GM04504 (cell line): ENCODE measurements at places on chromosomes 2 and 18.

DNA sequence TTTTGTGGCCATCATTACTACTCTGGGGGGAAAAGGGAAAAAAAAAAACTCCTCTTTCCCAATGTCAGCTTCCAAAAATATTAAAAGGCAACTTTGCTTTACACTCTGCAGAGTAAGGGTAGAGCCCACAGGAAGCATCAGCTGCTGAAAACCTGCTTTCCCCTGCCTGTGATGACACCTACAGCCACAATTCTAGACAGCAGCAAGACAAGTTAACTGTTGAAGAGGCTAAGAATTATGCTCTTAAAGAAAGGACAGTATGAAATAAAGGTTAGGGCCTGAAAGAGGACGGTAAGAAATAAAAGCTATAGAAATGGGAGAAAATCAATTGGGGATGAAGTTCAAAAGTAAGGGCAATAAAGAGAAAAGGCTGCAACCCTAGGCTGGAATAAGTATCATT lies 3.0 kb downstream of the PDE11A start:
- no peak for DNase-seq

- DNase-seq = no peak
These were observed 1.7 kb upstream of the GATA6 start for GRCh38 chr18:22167471-22168241.

DNA sequence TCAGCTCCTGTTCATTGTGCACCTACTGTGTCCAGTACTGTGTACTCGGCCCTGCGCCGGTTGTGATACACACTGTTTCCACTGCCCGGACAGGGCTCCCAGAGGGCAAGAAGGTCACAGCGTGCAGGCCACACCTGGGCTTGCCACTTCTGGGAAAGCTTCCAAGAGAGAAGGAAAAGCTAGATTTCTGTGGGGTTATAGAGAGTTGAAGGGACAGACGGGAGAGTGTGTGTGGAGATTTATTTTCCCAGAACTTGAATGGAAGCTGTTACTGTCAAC lies 3.8 kb upstream of the CNDP1 start:
- DNase-seq = no peak

DNA sequence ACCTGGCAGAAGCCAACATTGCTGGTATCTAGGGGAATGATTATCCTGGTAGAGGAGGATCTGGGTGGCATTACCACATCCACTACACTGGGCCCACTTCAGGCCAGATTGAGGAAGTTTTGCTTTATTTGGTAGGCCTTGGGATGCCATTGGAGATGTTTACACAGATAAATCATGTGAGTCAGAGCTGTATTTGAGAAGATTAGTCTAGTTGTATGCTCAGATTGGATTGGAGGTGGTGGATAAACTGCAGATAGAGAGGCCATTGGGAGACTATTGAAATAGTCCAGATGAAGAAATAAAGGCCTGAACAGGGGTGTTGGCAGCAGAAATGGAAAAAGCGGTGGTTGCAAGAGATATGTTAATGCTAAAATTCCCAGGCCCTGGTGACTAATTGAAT lies 81.5 kb downstream of the EFEMP1 start:
- no peak for DNase-seq

GRCh38 chr2:232367591-232368233 lies 10.8 kb upstream of the ALPP start:
- DNase-seq = no peak

- DNase-seq = no peak
These were observed 556.2 kb downstream of the THSD7B start for GRCh38 chr2:137321566-137321965.

DNA sequence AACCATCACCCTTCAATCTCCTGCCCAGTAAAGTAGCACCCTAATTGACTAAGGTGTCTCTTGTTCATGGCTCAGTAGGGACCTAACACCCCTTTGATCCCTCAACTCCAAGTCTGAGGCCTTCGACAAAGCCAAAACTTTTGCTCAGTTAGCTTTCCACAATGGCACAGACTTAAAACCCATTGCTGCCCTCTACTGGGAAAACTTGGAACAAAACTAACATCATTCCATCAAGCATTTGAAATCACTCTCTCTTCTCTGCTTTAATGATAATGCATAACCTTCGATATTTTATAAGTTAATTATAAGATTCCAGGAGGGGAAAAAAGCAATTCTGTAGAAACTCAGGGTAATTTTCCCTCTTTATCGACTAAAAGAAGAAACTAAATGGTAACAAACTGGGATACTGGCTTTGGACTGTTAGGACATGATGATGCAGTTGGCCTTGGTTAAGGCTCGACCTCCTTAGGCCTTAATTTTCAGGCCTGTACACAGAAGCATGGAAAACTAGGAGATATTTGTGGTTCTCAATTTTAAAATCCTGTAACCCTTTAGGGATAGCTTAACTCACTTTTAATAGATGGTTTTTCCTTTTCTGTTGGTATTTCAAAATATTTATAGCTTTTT lies 127.8 kb downstream of the STK39 start:
- DNase-seq = peak; percentile 15

GRCh38 chr2:50591642-50592041 lies 440.3 kb downstream of the NRXN1 start:
- DNase-seq = no peak

DNA sequence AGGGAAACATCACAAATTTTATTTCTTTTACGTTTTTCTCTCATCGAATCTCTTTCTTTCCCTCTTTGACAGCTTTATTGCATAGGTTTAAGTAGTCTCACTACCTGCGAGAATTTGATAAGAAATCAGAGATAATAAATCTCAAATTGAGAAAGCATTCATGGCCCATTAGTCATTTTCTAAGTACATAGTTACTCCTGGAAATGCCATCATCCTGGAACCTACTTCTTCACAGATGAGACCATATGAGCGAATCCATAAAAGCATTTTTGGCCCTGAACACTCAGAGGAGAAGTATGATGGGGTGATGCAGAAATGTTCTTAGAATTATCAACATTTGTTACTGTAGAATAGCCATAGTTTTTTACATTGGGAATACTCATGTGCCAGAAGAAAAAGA lies 138.0 kb upstream of the ARHGAP28 start:
- DNase-seq = peak; percentile 2

DNA sequence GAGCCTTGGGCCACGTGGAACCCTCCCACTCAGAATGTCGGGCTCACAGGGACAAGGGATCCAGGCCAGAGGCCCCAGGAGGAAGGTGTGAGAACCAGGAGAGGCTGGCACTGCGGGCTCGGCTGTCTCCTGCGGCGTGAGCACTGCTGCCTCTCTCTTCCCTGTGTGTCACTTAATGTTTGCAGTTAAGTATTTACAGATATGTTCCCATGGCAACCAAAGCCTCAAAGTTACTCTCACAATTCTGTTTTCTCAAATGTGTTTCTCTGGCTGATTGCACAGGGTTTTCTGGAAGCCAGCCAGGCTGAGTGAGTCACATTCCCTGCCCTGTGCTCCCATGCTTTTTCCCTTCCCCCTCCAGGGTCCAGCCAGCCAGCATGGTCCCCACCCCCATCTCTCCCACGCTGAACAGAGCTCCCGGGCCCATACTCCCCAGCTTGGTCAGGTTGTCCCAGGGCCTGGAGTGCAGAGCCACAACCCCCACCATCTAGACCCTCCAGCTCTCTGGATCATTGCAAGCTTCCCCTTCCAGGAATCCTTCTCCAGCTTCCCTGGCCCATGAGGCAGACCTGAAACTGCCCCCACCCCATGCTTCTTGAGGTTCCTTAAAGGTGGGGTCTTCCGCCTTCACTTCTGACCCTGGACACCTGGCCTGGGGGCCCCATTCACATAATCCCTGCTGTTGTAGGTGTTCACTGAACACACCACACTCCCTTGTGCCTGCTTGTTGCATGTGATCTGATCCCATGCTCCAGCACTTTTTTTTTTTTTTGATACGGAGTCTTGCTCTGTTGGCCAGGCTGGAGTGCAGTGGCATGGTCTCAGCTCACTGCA lies 265.9 kb downstream of the CELF4 start:
- DNase-seq = peak; percentile 92

GRCh38 chr2:21175895-21176646 lies 52.3 kb downstream of the TDRD15 start:
- no peak for DNase-seq

DNA sequence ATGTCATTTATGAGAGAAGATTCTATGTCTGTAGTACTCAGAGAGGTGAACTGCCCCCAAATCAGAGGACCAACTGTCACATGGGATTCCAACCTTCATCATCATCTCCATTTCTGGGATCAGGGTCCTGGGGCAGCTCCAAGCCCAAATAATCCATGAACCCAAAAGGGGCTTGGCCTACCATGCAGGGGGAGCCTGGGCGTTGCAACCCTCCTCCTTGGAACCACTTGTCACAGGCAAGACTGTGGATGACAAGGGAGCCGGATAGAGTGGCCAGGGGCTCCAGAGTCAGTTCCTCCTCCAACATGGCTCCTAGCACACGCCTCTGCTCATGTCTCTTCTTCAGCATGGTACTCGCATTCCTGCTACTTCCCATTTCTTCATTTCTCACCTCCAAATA lies 7.9 kb downstream of the CTLA4 start:
- no peak for DNase-seq

GRCh38 chr2:167925758-167926157 lies 321.6 kb downstream of the STK39 start:
- no peak for DNase-seq

GRCh38 chr2:200944467-200945394 lies 18.7 kb downstream of the ORC2 start:
- peak; percentile 64 for DNase-seq

DNA sequence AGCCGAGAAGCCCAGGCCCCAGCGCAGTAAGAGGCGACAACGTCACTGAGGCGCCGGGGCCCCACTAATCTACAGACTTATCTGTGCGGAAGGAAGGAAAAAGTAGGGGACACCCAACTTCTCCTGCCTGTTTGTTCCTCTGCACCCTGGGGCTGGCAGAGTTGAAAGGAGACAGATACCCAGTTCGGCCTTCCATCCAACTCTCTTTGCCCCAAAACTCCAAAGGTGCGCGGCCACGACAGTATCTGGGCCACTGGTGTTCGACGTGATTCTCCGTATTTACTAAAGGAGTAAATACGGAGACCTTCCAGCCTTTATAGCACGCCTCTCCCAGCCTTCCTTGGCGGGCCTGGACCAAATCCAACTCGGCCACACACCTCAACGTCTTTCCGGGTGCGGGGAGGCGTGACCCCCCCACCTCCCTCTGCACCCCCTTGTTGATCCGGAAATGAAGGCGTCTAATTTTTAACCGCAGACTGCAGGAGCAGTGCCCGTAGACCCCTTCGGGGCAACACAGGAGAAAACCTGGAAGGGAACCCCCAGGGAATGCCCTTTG lies 1.6 kb downstream of the SMAD7 start:
- no peak for DNase-seq

- no peak for DNase-seq
These were observed 20.8 kb upstream of the CIDEA start for GRCh38 chr18:12233378-12233777.

DNA sequence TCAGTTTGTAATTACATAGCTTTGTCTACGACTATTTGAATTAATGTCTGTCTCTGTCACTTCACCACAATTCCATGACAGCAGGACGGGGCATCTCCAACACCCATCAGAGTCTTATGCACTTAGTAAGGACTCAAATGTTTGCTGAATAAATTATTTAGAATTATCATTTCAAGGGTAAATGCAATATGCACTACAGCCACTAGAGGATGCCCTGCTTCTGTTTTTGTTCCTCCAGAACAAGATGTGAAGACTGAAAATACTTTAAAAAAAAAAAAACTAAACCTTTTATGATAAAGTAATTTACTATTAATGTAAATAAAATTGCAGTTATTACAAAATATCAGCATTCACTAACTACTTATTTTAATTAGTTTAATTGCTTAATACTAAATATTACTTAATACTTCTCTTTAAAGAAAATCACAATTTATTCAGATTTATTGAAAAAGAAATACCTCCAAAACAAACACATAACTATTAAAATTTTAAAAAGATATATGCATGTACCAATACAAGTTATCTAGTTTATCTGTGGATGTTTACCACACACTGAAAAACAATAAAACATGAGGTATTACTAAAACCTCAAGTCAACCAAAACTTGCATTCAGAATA lies 3.2 kb downstream of the PIGN start:
- DNase-seq = no peak

DNA sequence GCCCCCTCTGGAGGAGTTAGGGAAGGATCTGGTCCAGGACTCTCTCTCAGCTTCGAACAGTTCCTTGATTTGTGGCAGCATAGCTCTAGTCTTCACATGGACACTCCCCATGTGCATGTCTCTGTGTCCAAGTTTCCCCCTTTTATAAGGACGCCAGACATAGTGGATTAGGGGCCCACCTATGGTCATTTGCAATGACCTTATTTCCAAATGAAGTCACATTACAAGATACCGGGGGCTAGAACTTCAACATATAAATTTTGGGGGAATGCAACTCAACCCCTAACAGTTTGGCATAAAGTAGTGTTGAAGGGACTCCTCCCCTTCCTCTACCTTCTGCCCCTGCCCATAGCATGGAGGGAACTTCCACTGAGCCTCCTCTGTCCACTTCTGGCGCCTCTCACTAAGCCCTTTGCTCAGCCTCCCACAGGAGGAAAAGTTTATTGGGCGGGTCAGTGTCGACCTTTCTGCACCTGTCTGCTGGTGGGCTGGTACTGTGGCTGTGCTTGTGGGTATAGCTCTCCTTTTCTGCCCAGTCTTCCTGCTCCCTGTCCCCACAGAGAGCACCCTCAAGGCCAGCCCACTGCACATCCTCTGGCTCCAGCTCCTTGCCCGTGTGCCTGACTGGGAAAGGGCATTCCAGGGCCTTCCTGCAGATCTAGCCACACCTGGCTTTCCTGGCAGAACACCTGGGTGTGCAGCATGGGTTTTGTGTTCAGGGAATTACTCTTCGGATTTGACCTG lies 5.5 kb downstream of the FABP1 start:
- no peak for DNase-seq

DNA sequence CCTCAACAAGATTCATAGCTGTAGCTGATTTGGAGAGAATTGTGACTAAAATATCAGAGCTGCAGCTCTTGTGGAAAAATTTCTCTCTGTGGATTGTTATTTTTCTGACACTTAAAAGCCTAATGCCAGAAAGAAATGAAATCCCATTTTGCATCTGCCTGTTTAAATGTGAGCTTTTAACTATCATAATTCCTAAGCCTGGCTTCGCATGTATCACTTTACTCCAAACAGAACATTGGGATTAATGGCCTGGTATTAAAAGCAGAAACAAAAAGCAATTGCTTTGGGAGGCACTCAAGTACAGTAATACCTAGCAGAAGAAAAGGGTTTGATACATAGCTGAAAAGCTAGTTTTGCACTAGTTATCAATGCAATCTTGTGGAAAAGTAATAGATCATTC lies 164.2 kb upstream of the FSHR start:
- DNase-seq = no peak

DNA sequence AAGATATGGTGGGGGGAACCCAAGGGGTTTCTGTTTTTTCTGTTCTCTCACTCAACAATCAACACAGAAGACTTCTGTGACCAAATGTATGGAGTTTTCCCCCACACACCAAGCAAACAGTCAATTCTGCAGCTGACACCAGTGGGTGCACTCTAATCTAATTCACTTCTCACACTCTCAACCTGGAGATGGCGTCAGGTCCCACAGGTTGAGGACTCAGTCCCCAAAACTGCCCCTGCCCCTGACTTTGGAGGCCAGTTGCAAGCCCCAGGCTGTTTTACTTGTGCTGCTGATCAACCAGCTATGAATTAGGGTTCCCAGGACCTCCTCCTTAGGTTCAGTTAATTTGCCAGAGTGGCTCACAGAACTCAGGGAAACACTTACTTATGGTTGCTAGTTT lies 6.2 kb downstream of the RNU2-63P start:
- DNase-seq = no peak
